GM12891 (cell line): ENCODE measurements at places on chromosomes 7 and 10.

DNA sequence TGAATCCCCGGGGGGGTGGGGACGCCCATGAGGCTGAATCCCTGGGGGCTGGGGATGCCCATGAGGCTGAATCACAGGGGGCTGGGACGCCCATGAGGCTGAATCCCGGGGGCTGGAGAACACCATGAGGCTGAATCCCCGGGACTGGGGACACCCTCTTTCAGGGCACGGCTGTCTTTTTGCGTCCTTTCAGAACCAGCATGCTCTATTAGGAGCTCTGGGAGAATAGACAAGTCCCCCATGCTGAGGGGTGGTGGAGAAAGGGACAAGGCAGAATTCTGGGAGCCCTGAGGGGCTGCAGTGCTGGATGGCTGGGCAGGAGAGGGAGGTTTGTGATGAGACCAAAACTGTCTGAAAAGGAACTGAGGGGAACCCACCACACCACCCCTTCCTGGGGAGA is 257.3 kb upstream of the TCERG1L start:
- no peak for DNase-seq

DNA sequence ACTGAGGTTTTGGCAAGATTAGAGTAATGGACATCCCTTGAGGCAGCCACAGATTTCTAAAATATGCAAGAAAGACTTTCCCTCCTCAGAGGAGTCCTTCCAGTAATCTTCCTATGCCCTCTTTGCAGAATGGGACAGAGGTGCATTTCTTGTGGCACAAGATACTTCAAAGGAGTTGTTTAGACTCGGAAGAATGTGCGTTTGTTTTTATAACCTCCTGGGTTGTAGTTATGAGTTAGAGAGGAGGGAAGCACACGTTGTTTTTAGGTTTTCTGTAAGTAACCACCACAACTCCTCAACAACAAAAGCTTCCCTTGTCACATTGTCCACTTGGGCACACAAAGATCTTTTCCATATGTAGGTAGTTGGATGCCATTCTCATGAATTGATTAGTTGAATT is 78.1 kb upstream of the GLI3 start:
- no peak for DNase-seq

- DNase-seq: no peak
Observed at GRCh38 chr7:47153576-47153975, 428.3 kb downstream of the TNS3 start.

GRCh38 chr10:106957823-106958588 is 206.5 kb downstream of the SORCS1 start:
- peak; percentile 22 for DNase-seq

DNA sequence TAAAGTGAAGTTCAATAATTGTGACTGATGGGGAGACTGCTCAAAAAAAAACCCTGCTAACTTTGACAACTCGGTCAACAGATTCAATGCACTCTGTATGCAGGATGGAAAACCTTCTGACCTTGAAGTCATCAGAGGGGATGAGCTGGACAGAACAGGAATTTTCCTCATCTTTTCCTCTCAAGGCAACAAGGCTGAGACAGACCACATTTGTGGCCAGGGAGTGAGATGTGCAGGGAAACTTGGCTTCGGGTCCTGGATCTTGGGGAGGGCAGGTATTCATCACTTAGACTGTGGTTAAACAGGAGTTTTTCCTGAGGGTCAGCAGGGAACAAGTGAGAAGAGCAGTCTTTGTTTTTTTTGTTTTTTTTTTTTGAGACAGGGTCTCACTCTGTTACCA is 100.6 kb downstream of the BAMBI start:
- DNase-seq: no peak

DNA sequence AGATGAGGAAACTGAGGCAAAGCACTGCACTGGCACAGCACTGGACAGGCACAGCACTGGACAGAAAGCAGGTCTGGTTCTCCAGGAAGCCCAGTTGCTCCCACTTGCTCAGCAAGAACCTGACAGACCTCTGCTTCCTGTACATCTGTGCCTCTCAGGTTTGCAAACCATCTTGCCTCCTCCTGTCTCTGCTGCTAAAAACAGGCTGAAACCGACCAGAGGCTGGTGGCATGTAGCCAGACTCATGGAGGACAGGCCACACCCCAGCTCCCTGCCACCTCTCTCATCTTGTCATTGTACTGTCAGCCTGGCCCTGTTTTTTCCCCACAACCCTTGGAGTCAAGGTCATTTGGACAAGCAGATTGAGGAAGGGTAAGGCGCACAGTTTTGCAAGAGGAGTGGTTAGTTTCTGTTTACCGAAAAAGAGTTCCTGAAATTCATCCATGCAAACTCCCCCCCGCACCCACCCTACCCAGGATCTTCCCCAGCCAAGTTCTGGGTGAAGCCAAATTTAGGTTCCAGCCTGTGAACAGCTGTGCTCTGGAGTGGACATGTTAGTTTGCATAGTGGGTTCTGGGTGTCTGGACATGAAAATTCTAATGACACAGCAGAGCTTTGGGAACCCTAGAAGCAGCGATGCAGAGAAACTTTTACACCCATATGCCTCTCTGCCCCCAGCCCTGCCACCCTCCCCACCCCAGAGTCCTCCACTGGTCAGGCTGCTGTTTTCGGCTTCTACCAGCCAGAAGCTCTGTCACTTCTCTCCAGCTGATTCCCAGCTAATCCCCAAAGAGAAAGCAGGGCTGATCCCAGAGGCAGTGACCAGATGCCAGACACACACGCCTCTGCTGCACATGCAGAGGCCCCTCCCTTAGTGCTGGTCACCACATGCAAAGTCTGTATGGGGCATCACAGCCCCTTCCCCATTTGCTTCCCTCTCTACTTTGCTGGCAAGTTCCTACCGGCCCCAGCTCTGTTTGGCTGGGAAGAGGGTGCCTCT is 8.5 kb upstream of the C10orf105 start:
- DNase-seq: peak; percentile 60

DNA sequence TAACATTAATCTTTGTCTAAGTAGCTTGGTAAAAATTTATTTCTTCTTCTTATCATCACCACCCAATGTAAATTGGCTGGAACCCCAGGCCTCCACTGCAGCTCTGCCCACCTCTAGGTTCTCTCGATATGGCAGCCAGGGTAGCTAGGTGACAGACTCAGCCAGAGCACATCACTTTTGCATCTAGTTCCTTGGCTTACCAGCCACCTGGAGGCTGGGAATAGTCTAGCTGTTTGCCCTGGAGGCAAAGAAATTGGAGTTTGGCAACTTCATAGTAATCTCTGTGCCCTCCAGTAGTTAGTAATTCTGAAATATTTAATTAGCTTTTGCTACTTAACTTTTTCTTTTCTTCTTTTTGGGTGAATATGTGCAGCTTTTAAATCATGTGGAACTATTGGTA is 9.4 kb downstream of the IFRD1 start:
- no peak for DNase-seq

DNA sequence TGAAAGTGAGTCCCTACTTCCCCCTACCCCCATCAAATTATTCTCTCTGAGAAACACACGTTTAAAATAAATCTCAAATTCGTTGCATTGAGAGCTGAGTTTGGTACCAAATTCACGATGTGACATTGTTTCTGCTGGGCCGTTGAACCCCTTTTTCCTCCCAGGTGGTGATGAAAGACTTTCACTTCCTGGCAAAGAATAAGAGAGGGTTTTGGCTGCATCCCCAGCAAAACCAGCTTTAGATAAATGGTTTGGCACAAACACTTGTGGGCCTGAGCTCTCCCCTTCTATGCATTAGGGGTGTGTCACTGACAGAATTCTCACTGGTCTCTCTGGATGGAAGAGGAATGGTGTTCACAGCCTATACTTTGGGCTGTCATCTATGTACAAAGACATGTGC is 8.8 kb upstream of the DNTT start:
- DNase-seq: no peak

DNA sequence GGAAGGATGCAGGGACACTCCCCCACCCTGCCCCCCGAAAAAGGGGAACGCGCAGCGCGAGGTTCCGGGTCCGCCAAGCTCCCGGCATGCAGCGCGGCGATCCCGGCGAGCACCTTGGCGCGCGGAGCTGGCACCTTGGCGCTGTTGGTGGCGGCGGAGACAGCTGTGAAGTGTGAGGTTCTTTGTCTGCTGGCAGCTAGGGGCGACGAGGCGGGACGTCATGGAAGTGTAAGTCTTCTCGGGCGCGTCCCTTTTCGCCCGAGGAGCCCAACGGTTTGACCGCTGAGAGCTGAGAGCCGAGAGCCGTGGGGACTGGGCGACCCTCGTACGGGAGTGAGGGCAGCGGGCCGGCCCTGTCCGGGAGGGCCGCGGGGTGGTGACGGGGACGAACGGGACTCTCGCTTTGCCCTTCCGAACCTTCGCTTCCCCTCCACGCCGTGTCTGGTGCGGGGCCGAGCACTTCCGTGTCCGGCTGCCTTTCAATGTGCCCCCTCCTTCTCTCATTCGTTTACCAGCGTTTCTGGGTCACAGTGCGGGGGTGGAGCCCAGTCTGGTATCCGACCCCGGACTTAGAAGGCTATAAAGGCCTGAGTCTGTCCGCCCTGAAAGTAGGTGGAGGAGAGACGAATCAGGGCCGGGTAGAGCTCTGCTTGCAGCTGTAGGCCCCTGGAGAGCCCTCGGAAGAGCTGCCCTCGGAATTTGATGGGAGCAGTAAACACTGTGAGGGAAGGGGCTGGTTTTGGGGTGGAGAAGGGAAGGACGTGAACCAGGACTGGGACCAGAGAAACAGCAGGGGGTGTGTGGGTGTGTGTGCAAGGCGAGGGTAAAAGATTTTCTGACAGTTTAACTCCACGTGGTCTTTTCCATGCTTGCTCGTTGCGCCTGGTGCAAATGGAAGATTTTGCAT is at the start of gene CRCP:
CRCP (plus strand) TSS at position 105 of the 907 bp plus-strand sequence; CDS start at position 221, 116 bp downstream.
- DNase-seq: peak; percentile 91

DNA sequence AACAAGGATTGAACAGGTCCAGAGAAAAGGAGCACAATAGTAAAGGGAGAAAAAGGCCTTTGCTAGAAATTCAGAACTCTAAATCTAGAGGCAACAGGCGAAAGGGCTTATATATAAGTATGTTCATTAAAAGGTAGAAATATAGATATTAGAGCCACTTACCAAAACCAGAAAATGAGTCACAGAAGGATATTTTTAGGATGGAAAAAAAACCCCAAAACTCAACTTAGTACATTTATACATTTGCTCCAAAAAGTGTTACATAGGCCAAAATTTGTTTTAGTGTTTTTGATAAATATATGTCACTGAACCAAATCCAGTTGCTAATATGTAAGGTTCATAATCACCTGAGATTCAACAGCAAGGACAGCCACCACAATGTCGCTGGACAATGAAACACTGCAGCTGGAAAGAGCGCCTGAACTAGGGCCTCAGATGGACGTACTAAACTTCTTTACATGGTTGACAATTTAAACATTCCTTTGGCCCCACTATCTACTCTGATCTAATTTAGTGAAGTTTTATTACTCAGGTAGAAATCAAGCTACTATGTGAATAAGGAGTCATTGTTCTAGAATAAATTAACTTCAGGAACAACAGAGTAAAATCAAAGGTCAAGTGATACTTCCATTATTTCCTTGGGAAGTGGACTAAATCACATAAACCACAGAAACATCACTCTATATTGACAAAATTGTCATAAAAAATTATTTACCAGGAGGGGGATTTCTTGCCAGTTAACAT is 10.9 kb downstream of the FAM3C start:
- DNase-seq: no peak
